Activated T-helper 1 cell treated with Interleukin-2 at 50 U/mL for 16 hours (primary cell): ENCODE measurements at places on chromosomes 13 and 19.

- DNase-seq = no peak
These were observed 22.8 kb downstream of the RASA3 start for GRCh38 chr13:114109641-114110041.

- no peak for DNase-seq
These were observed 2.3 kb downstream of the RPL13A start for GRCh38 chr19:49489601-49490167.

GRCh38 chr13:107284173-107284572 lies 716.2 kb upstream of the ARGLU1 start:
- no peak for DNase-seq

- DNase-seq = no peak
These were observed 12.5 kb upstream of the EBI3 start for GRCh38 chr19:4216846-4217245.

DNA sequence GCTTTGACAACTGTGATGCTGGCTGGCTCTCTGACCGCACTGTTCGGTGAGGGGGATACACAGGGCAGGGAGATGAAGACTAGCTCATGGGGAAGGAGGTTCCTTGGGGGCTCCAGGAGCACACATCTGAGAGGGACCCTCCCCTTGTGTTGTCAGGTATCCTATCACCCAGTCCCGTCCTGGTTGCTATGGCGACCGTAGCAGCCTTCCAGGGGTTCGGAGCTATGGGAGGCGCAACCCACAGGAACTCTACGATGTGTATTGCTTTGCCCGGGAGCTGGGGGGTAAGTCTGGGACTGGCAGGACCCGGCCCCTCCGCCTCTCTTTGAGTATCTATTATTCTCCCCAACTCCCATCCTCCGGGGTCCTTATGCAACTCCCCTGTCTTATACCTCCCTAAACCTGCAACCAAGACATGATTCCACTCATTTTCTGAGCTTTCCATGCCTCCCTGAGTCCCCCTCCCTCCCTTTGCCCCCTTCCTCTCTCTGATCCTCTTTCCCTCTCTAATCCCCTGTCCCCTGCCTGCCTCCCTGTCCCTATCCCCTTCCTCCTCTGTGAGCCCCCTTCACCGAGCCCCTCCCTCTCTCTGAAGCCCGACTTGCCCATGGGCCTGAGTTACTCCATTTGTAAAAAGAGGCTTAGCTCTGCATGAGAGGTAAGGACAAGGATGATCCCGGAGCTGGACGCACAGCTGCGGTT lies 12.5 kb downstream of the NCAN start:
- no peak for DNase-seq

DNA sequence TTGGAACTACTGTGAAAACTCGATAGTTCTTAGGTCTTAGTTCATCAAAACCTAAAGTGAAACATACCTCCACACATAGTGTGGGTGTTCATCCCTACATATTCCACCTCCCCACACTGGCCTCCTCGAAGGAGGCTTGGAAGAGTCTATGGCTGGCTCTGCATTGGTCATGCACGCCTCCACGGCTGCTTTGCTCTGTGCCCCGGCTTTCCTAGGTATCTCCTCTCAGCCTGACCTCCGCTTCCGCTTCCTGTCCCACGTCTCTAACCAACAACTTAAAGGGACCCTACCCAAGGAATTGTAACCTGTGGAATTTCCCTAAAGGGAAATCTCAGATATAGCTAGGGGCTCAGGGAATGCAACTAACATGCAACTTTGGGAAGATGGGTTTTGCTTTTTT lies 79.7 kb upstream of the MBNL2 start:
- no peak for DNase-seq

DNA sequence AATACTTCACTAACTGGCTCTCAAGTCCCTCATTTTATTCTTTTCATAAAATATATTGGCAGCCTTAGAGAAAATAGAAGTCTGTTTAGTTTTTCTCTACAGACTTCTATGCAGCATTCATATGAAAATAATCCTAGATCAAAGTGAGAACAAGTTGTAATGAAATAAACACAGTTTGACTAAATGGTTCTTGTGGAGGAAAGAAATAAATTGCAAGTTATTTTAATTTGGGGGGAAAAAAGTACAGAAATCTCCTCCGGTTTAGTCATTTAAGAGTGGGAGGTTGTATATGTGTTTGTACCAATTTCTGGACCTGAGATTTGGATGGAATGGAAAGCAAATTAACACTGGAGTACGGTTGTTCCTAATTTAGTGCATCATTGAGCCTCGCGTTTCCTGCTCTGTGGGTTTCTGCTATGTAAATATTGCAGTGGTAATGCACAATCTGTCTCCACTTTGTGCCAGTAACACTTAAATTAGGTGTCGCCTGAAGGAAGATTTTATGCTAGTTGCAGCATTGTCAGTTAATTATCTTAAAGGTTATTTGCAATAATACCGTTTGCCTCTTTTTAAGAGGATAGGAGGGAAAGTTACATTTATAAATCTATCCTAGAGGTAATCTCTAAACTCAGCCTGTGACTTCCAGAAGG lies 100.2 kb downstream of the ZIC5 start:
- DNase-seq = no peak

- no peak for DNase-seq
These were observed 9.7 kb downstream of the INAFM1 start for GRCh38 chr19:47284324-47284899.
